CMK (cell line): ENCODE measurements at places on chromosomes 5 and 9.

DNA sequence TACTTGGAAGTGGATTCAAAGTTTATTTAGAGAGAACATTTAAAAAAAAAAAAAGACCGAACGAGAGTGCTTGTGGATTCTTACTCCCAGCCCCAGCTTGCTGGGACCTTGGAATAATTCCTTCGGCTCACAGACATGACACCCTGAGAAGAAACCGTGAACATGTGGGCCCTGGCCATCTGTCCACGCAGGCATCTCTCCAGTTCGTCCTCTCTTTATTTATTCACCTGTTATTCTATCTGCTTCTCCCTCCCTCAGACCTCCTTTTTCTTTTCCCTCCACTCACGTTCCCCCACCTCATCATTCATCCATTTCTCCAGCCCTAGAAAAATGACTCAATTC is 93.7 kb upstream of the PHYKPL start:
- DNase-seq = no peak

DNA sequence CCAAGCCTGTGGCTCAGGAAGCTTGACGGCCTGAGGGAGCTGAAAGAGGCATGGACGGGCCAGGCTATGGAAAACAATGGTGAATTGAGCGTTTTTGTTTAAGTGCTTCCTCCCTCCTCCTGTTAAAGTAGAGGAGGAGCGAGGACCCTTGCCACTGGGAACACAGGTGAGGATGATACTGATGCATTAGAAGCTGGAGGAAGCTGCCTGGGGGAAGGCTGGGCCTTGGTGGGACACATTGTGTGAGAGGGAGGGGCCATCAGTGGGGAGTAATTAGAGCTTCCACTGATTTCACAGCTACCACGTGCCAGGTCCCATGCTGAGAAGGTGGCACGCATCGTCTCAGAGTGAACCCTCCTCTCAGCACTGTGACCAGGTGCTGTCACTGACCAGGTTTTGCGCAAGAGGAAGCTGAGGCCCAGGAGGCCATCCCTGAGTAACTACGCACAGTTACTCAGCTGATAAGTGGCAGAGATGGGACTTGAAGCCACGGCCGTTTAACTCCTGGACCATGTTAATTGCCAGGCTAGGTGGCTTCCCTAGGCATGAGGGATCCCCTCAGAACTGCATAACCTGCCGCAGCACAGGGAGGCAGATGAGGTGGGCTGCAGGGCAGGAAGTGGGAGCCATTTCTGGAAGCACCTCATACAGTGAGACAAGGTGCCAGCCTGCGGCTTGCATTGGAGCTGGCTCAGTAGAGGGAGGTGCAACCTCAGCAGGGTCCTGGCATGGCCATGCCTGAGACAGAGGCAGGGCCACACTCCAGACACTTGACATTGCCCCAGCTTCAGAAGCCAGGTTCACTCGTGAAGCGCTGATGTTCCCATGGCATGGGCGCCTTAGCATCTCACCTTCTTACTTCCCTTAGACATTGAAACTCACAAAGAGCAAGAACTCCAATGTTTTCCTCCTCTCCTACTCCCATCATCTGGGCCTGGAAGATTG is 195.3 kb upstream of the MVB12B start:
- DNase-seq = no peak

- no peak for DNase-seq
These were observed 95.3 kb downstream of the TTLL11 start for GRCh38 chr9:121997791-121998190.

GRCh38 chr9:26706223-26706622 is 186.4 kb downstream of the CAAP1 start:
- DNase-seq = no peak

DNA sequence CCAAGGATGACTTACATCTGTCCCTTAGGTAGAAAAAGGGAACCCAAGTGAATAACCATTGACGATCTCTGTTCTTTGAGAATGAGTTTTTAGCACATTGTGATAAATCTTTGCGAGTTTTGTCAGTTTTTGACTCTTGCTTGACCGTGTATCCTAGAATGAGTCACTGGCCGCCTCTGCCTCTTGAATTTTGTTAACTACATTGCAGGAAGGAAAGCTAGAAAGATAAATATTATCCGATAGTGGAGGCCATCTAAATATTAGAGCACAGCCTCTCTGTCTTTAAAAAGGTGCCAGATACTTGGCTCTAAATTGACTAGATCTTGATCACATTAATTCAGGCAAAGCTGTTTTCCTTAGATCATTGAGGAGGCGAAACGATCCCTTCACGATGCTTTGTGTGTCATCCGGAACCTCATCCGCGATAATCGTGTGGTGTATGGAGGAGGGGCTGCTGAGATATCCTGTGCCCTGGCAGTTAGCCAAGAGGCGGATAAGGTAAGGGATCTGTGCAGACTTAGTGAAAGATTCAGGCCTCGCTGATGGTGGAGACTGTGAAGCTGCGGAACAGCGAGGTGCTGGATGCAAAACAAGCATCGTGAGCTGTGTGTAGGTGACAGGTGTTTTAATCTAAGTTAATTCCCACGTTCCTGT is 12.2 kb downstream of the CCT5 start:
- no peak for DNase-seq

GRCh38 chr5:64505769-64506566 is at the start of gene RGS7BP:
Gene RGS7BP (plus strand): TSS chr5:64506015. CDS start chr5:64506625, 610 bp downstream.
- DNase-seq = no peak

- no peak for DNase-seq
These were observed 27.1 kb upstream of the BASP1 start for GRCh38 chr5:17190242-17190778.

DNA sequence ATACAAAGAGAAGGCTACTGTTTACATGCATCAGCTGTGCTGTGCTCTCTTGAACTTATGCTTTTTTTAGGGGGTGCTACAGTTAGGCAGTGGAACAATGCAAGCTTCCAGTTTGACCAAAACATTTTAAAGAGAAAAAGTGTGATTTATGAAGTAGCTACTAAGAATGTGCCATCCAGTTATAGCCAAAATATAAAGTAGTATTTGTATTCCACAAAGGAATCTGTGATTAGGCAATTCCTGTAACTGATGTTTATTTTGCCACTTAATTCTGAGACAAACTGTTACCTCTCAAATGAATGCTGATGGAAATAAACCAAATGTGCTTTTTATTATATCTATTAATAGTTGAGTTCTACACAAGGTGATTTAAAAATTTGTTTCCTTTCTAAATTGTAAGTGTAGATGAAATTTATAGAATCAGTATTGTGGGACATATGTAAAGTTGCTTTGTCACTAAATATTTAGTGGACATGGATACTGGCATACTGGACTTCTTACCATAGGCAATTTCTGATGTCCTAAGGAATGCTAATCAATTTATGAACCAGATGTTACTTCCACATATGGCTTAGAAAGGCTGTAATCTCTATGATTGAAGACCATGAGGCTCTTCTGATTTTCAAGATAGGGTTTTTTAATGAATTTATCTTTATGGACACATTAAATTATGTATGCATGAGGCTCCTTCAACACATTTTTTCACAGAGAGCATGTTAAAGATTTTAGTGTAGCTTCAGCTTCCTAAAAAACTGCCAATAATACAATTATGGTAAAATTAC is 410.2 kb downstream of the PRR16 start:
- no peak for DNase-seq
